AG08396 (cell line): ENCODE measurements at places on chromosomes 16 and 17.

GRCh38 chr17:57867126-57867525 lies 17.3 kb upstream of the MRPS23 start:
- no peak for DNase-seq

DNA sequence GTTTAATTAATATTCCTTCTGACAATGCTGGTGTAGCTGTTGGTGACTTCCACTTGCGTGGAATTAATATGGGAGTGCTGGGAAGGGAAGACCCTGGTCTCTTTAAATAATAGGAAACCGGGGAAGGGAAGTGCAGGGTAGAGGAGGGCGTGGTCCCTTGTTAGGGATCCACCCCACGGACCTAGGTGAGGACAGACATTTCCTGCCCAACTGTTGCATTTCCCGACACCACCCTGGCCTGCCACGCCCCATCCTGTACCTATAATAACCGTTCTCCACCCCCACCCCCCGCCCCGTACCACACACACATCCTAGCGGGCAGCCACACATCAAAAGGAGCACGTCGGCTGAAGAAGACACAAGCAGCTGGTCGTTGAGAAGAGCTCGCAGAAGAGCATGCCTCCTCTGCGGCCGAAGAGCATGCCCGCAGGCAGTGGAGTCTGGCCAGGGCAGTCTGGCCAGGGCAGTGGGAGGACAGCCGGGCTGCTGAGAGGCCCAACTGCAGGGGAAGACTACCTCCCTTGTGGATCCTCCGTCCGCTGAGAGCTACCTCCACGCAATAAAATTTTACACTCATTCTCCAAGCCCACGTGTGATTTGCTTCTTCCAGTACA lies 36.8 kb upstream of the MMD start:
- DNase-seq: no peak

- DNase-seq: no peak
These were observed 36.6 kb upstream of the HNF1B start for GRCh38 chr17:37781451-37781850.

DNA sequence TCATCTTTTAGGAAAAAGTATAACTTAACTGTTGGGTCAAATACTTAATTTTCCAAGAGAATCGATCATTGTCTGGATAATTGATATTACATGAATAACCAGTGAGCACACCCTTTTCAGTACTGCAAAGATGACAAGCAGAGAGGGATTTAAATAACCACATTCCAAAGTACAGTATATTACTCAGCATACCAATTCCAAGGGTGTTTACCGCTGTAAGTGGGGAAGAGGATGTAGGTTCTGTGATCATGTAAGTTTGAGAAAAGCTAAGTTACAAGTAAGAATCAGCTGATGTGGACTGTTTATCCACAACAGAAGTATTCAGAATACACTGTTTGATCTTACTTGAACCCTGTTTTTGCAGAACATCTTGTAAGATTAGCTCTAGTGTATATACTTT lies 6.1 kb downstream of the GDE1 start:
- no peak for DNase-seq

DNA sequence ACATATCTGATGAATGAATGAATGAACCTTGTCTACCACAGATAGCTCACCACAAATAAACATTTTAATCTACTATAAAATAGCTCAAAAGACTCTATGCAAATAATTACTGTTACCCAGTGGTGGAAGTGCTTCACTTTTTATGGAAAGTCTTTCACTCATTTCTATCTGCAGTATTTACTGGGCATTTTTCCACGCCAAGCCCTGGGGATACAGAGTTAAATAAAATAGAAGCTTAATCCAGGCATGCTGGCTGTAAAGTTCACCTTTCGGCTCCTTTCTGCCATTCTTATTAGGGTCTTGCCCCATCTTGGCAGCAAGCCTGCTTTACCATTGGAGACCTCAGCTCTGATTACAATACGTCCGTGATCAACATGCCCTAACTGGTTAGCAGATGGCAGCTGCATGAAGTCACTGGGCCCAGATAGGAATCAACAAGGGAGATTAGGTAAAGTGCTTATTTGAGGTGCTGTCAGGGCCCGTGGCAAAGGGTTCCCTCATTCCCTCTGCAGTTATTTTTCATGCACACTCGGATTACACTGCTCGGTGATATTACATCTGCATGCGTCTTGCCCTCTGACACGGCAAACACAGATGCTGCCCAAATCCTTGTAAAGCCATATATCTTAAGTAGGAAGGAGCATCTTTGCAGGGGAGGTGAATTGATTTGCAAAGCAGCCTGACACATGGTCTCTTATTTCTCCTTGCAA lies 648.9 kb downstream of the WWOX start:
- DNase-seq: no peak

GRCh38 chr17:37608351-37609169 lies 658 bp downstream of the SYNRG start:
- peak; percentile 37 for DNase-seq

GRCh38 chr17:50768346-50768761 lies 1.0 kb upstream of the ANKRD40CL start:
- DNase-seq: no peak

DNA sequence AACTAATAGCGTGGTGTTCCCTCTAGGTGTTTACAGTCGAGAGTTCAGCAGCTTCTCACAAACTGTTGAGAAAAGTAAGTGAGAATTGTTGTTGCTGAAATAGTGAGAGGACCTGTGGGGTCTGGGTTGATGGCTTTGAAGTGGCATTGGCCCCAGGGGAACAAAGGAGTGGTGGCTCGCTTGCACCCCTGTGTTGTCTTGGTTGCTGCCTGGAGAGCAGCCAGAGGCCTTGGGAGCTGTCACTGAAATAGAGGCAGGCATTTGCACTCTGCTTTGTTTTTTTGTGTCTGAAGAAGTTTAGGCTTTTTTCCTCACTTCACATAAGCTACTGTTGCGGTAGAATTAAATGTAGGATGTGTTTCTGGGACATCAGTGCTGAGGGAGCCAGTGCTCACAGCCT lies 36.8 kb downstream of the PRMT7 start:
- no peak for DNase-seq

- DNase-seq: no peak
These were observed 54.9 kb downstream of the BRIP1 start for GRCh38 chr17:61808442-61808841.

DNA sequence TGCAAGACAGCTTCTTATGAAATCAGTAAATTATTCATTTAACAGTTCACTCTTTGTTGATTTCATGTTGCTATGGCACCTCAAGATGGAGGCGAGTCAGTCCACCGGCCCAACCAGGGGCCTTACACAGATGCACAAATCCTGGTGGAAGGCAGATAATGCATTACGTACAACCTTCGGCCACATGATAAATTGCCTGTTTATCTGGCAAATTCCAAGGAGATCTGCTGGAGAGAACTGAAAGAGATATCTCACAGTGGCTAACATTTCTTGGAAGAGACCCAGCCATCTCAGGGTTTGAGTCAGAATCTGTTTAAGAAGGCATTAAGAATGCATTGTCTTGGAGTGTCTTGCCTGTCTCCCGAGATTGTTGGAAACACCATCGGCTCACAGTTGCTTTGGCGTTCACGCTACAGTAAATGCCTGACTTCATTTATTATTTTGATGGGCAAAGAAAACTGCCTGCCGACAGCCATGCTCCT lies 225.6 kb downstream of the MSI2 start:
- DNase-seq: peak; percentile 86

- no peak for DNase-seq
These were observed 400 bp downstream of the CCDC42 start for GRCh38 chr17:8744086-8744785.

DNA sequence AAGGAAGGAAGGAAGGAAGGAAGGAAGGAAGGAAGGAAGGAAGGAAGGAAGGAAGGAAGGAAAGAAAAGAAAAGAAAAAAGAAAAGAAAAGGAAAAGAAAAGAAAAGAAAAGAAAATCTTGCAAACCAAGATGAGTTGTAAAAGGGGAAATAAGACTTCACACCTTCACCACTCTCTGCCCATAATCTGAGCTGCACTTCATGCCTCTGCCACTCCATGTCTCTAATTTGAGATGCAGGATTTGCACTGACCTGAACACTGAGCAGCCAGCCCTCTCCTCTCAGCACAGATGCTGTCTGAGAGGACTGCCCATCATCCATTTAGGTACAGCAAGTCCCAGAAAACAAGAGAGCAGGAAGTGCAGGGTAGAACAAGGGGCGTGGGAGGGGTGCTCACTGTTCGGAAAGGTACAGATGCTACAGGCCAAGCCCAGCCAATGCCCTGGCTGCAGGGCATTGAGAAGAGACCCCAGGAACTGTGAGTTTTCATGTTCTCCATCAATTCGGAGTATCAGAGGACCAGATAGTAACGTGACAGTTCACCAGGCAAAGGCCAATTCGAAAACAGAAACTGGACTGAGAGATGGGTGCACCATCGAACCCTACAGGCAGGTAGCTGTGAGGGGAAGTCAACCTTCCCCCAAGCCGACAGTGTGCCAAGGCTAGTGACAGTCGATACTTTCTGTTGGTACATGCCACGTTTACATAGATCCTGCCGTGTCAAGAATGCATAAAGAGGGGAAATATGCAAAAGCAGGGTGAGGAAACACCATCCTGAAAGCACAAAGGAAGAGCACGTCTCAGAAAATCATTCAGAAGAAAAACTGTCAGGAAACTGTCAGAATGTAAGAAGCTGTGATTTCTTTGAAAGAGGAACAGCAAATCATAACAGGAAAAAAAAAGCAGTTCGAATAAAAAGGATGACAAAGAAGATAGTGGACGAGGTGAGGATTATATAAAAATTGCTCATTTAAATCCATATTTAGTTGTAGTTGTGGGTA lies 142.0 kb upstream of the RCVRN start:
- DNase-seq: no peak

GRCh38 chr17:70658840-70659239 lies 489.5 kb downstream of the KCNJ2 start:
- no peak for DNase-seq

DNA sequence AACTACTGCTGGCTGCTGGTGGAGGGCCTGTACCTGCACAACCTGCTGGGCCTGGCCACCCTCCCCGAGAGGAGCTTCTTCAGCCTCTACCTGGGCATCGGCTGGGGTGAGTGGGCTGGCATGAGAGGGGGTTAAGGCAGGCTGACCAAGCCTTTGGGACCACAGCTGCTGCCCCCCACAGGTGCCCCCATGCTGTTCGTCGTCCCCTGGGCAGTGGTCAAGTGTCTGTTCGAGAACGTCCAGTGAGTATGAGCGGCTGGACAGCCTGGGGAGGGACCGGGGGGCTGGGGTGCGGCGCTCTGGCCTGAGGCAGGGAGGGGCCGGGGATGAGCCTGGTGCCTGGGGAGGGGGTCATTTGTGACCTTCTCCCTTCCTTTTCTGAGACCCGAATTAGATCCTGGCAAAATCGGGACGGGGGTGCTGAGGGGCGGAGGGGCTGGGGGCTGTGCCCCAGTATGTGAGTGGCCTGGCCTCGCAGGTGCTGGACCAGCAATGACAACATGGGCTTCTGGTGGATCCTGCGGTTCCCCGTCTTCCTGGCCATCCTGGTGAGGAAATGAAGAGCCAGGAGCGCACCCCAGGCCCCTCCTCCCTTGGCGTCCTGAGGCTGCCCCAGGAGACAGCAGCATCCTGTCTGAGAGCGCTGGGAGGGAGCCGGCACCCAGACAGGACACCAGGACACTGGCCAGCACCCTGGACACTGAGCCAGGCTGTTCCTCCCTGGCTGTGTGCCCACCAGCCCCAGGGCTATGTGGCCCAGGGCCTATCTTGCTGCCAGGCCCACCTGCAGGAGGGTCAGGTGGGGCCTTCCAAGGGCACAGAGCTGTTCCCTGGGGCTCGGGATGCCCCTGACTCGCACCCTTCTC lies 8.0 kb downstream of the GCGR start:
- no peak for DNase-seq

DNA sequence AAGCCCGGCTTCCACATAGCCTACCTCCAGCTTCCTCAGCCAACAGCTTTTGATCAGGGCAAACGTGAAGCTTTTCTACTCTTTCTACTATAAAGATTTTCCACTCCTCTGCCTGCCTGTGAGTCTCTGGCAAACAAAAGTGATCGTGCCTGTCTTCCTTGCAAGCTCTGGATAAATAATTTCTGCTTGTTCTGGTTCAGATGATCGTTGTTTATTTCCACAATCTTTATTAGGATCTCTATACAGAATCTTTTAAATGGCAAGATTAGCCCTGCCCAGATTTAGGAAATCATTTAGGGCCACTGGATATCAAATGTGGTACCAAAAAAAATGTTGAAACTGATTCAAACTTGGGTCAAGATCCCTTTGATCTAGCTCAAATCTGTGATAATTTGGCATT lies 20.4 kb downstream of the KCNJ16 start:
- DNase-seq: no peak

DNA sequence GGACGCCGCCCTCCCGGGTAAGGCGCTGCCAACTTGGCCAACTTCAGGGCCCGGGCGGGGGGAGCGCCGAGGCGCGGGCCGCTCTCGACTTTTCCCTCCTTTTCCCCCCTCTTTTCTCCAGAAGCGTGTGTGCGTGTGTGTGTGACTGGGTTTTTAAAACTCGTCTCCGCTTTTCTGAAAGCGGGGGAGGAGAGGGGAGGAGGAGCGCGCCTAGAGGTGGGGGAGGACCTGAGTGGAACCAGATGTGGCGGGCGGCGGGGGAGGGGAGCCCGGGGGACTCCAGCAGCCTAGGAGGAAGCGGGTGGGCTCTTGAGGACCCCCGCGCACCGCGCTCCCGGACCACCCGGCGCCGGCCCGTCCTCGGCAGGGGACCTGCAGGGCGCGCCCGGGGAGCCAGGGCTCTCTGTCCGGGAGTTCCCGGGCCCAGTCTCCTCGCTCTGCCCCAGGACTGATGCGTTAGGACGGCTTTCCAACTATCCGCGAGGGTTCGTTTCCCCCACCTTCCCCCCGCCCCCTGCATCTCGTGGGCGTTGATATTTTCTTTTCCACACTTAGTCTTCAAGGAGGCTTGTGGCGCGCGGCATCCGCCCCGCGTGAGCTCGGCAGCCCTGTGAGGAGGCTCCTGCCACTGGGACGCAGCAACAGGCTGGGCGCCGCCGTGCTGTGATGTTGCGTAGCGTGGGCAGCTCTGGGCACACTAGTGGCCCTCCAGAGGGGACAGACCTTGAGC lies 599 bp downstream of the MRC2 start:
- DNase-seq: peak; percentile 81

DNA sequence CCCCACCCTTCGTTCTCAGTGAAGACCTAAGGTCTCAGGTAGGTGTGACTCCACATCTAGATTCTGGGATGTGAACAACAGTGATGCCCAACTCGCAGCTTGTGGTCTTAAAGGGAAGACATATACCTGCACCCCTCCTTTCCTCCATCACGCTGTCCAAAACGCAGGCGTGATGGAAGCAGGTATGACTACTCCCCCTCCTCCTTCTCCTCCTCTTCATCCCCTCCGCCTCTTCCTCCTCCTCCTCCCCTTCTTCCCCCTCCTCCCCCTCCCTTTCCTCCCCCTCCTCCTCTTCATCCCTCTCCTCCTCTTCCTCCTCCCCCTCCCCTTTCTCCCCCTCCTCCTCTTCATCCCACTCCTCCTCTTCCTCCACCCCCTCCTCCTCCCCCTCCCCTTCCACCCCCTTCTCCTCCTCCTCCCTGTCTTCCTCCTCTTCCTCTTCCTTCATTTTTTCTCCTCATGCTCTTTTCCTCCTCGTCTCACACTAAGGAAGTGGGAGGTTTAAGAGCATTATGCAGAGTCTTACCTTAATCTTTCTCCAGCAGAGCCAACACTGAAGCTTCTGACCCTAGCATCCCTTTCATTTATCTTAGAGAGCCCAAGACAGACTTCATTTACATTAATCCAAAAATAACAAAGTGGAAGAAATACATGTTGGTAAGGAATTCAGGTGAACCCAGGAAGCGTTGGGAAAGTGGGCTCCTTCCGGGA lies 352.5 kb downstream of the FOXL1 start:
- DNase-seq: no peak
